ENCODE measurements at places on chromosomes 3 and 15.

GRCh38 chr15:43735416-43735815, 10.8 kb upstream of the PDIA3 start:
- no peak for DNase-seq

GRCh38 chr3:89262309-89262929, 155.0 kb downstream of the EPHA3 start:
- no peak for DNase-seq

GRCh38 chr15:98983334-98983733, 24.3 kb downstream of the PGPEP1L start:
- no peak for DNase-seq

GRCh38 chr15:85606738-85607137, 188.0 kb downstream of the KLHL25 start:
- DNase-seq = no peak

GRCh38 chr3:82875401-82875800, 1114.0 kb upstream of the GBE1 start:
- DNase-seq = no peak

DNA sequence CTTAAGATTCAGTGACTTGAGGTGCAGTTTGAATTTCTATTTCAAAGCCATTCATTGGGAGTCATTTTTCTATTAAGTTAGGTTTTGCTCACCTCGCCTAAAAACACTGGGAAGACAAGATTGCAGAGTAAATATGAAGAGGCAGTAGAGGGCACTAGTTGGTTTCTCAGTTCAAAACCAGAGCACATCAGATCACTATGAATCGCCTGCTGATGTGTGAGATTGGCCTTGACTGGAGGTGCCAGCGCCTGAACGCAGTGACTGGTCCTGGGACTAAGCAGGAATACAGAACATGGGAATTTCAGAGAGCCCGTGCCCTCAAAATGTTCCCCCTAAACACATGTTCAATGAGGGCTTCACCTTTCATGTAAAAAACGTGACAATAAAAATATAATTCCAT, 229.0 kb downstream of the ITPR1 start:
- no peak for DNase-seq

DNA sequence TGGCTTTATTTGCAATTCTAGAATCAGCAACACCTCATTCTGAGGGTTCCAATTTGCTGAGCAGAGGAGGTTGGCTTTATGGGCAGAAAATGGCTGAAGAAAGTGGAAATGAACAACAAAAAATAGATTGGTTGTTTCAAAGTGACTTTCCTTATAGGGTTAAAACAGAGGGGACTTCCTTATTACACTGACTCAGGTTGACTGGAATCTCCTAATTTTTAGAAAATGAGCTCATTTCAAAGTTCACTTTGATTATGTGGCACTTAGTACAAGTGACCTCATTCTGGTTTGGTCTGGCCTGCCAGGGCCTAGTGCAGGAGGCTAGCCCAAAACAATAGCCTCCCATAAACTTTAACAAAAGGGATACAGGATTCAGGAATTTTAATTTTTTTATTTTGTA, 41.4 kb downstream of the NFKBIZ start:
- no peak for DNase-seq

Measured in occipital lobe (tissue), 3 donors.